ENCODE measurements at places on chromosomes 12 and 14.

GRCh38 chr14:22194664-22195063, 394.4 kb downstream of the DAD1 start:
- no peak for DNase-seq

GRCh38 chr12:75011120-75011519, 198.5 kb downstream of the KCNC2 start:
- no peak for DNase-seq

DNA sequence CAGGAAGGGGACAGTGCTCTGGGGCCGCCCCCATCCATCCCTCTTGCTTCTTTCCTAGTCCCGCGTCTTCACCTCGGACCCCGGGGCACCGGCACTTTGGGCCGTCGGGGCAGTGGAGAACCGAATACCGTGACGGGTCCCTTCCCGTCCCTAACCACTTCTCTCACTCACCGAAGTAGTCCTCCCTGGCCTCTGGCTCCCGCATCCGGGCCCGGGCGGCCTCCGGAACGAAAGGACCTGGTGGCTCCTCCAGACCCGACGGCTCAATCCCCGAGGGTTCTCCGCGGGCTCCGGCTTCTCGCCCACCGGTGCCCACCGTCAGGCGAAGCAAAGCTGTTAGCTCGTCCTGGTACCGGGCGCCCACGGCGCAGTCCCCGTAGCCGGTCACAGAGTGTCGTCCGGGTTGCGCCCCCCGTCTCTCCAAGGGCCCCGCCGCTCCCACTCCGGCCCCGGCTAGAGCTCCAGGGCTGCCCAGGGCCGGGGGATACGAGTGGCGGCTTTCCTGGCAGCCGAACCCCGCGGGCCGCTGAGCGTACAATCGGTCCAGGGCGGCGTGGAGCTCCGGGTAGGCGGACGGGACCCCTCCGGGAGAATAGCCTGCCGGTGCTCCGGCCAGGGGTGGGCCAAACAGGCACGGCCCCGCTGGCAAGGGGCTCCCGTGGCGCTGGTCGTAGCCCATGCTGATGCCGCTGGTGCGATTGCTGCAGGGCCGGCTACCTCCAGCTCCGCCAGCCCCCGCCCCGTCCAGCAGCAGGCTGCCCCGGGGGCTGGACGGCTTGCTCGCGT, 1.1 kb downstream of the AJUBA start:
- DNase-seq: no peak

GRCh38 chr14:33511851-33512640, 438.8 kb downstream of the EGLN3 start:
- DNase-seq: no peak

DNA sequence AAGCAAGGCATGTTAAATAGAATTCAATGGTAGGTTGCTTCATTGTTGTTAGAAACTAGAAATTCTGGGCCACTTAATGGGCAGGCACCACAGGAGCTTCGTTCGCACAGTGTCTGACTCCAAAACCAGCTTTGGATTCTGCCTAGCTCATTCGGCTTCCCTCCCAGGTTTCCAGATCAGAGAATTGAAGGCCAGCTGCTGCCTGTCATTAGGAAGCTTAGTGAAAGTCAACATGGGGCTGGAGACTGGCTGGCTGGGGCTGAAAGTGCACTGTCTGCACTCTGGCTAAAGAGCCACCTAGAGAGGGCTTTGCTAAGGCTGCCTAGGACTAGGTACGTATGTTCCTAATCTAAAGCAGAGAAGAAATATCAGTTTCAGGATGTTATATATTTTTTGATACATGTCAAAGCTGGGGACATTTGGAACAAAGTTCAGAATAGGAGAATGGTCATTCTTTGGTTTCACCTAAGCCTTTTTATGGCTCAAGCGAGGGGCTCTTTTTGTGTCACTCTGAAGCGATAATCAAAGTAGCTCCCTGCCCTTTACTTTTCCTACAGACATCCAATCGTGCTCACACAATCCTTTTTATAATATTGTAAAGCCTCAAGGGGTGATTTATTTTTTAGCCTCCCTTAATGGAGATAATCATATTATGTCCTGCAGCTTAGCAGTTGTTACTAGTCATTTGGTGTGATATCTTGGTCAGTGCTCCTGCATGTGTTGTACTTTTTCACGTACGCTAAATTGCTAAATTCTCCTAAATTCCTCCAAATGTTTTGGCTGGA, 238.5 kb upstream of the NAV3 start:
- DNase-seq: no peak

GRCh38 chr14:31391977-31392503, 28.3 kb downstream of the HEATR5A start:
- no peak for DNase-seq

DNA sequence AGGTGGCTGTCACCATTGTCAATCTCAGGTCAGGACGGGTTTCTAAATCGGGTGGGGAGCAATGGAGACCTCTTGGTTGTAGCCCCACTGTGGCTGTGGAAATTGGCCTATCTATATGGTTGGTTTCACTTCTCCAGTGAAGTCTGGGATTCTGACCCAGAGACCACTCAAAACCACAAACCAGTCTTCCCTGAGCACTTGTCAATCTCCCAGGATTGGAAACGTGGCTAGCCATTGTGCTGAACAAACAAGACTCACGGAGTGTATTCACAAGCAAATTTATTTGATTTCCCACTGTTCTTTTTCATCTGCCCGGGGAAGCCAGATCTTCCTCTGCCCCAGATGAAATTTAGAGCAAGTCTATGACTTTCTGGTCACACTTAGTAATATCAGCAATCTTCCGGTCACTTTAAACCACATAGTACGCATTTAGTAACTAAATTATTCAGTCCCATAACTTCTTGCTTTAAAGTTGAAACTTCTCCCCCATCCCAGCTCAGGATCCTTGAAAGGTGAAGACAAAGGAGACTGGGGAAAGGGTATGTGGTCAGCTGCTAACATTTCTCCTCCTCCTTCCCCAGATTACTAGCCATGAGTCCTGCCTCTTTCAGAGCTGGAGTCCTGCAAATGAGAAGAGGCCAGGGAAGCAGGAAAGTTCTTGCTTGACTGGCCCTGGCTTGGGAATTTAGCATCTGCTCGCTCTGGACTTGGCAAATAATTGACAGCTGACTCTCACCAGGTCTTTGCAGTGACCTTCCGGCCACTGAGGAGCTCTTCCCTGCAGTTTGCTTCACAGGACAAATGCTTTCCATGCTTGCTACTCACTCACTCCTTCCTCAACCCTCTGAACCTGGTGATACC, 123.2 kb upstream of the MAX start:
- DNase-seq: no peak

DNA sequence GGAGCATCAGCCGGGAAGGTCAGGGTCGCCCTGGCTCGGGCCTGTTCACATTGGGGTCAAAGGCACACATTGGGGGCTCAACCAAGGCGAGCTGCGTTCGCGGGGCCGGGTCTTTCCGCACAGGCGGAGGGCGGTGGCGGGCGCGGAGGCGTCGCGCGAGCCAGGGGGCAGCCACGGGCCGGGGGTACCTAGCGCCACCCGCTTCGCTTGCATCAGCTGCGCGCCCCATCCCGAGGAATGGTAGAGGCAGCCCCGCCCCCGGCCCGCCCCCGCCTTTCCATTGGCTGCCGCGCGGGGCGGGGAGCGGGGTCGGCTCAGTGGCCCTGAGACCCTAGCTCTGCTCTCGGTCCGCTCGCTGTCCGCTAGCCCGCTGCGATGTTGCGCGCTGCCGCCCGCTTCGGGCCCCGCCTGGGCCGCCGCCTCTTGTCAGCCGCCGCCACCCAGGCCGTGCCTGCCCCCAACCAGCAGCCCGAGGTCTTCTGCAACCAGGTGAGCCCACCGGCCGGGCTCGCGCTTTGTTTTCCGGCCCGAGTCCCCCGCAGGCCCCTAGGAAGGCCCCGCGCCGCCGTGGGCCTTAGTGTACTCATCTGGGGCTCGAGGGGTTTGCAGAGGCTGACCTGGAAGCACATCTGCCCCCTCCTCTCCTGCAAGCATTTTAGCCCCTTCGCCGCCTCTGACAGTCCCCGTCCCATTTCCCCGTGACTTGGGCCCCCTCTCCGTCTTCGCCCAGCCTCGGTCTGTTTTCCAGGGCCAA, at the start of gene ALDH2:
TSS of gene ALDH2 (plus strand) at position 326 of the 754 bp plus-strand sequence. CDS start at position 376, 50 bp downstream.
- DNase-seq: no peak

- DNase-seq: no peak
Measured at GRCh38 chr12:89151536-89151935, 200.8 kb downstream of the DUSP6 start.

DNA sequence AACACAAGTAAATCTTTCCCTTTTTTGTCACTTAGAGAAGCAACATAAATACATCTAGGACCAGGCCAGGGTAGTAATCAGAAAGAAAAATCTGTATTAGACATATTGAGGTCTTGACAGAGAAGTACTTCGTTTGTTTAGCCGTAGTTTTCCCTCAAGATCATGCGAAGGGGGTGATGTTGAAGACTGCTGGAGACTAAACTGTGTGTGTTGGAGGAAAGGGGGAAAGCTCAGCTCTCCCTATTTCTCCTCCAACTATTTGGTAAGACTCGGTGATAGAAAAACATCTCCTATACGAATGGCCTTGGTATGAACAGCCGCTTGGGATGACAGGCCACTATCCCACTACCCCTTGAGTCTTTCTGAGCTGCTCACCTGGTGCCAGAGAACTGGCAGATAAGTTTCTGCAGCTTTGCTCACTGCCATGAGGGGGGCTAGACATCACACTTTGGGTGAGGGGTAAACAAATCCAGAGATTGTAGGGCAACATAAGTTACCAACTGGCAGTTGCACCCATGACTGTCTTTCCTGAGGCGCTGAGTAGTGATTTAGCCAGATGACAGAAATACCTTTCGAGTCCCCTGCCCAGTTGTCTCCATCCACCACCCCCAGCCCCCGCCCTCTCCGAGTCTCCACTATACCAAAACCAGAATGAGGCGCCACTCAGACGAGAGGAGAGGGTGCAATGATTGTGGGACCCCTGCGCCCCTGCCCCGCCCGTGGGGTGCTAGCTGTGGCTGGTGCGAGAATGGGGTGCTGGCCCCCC, 685 bp downstream of the VAMP1 start:
- DNase-seq: no peak

- no peak for DNase-seq
Measured at GRCh38 chr12:74945771-74946198, 263.9 kb downstream of the KCNC2 start.

DNA sequence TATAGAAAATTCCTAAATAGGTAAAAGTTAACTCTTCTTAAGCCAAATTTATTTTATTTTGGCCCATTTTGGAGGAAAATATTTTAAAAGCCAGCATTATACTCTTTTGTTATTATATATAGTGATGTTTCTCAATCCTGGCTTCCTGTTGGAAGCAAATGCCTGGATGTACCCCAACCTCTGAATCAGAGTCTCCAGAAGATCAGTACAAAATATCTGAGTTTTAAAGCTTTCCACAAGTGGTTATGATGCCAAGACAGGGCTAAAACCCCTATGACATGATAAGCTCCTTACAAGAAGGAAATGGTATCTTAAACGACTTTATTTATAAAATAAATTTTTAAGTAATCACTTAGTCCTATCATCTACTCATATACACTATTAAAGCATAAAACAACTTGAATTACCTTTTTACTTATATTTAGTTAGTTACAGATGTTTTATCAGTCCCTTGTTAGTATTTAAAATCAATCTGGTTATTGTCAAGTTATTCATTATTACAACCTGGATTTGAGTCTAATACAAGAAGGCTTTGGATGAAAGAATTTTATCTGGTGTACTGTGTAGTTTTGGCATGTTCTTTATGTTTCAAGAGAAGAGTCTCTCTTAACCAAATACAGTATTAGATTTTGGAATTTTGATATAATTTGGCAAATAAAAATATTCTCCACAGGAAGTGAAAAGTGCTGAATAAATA, 238.1 kb downstream of the SLC2A13 start:
- no peak for DNase-seq

DNA sequence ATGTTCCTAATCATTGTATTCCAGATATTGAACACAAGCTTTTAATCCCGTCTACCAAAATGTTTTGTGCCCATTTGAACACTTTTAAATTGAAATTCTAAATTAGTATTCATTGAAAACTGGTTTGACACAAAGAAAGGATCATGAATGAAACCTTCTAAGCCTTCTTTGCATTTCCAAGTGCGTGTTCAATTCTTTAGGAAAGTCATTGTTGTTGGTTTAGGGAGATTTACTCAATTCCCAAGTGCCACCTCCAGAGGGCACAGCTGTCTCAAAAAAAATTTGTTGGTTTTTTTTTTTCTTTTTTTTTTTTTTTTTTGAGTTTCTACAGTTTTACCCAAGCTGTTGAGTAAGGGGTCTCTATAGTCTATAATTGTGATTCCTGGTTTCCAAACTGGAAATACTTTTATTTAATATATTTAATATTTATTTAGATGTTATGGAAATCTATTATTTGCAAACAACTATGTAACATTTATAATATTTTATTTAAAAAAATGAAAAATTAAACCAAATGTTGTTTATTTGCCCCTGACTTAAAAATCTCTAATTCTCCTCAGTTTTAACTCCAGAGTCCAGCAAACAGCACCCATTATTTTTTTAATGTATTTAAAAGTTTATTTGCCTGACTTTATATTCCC, 79.9 kb downstream of the NEDD1 start:
- DNase-seq: no peak

- peak; percentile 40 for DNase-seq
Measured at GRCh38 chr12:127293507-127294310, 973.3 kb upstream of the TMEM132C start.

- no peak for DNase-seq
Measured at GRCh38 chr14:103061482-103061976, 4.2 kb upstream of the CDC42BPB start.

GRCh38 chr12:18861287-18861858, 123.5 kb downstream of the CAPZA3 start:
- DNase-seq: no peak

GRCh38 chr14:74429221-74429691, 3.2 kb upstream of the SYNDIG1L start:
- no peak for DNase-seq

Data from GOT3 (cell line).